Astrocyte (in vitro differentiated cells and primary cell): ENCODE measurements at places on chromosomes 6 and 20. TPM values are rescaled to one million over a fixed set of nuclear protein-coding genes. Genes with fewer than 3 reads are reported as not detected.

PIGU gene
- 16.7 and 17.4 TPM in 2 replicates for total RNA-seq

DNA sequence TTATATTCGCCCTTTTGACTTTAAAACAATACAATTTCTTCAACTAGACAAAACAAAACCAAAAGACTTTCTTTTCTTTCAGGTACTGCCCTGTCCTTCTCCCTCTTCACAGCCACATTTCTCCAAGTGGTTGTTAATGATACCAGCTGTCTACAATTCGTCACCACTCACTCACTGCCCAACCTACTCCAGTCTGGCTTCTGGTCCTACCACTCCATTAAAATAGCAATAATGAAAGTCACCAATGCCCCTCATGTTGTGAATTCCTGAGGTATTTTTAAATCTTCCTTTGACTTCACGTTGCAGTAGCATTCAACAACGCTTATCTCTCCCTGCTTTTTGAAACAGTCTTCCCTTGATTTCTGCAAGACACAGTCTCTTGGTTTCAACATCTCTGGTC, 11.6 kb upstream of the MAN1A1 start:
- DNase-seq = no peak
- H3K4me3 ChIP-seq = no peak overlapping the region
- no peak overlapping the region for H3K27ac ChIP-seq
- no peaks in the 10 kb centered on the region for H3K27me3 ChIP-seq
- H3K4me1 ChIP-seq = no peaks in the 10 kb centered on the region

DNA sequence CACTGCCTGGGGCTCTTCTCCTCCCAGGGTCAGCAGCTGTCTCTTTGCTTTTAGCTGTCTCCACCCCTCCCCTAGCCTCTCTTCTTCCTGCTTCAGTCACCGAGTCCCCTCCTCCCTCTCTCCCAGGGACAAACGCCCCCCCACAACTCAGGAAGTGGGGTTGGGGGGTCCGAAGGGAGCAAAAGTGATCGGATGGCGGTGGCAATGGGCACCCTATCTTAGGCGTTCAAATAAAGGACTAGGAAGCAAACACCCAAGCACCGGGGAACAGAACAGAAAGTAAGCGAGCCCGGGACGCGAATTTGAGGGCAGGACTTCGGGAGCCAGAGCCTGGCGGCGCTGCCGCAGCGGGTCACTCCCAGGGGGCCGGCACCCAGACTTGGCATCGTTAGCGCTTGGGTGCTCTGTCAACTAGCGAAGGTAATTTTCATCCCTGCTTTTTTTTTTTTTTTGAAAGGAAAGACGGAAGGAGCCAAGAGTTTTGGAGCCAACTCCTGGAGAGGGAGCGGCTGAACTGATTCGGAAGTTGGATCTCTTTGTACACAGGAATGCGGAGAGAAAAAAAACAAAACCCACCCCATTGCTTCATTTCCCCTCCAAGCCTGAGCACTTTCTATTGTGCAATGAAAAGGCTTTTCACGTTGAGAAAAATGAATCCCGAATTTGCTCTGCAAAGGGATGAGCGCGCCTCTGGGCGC, 815 bp upstream of the ITPR3 start:
- DNase-seq = no peak
- H3K4me1 ChIP-seq = peaks cover 3% of the 10 kb centered on the region
- H3K27ac ChIP-seq = no peak overlapping the region

DNA sequence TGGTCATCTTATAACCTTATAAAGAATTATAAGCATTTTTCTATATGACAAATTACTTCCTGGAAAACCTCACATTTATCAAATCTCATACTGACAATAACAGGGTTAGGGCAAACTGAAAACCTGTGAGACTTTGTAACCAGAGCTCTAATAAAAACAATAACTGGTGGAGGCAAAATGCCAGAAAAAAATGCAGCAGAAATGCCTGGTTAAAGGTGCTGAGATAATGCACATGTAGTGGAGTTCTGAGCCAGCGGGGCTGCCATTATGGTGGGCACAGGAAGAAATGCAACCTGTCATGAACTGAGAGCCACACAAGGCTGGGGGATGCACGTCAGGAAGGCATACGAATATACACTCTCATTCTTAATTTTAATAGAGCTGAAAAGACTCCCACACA, 53.0 kb downstream of the NCOA6 start:
- H3K27me3 ChIP-seq = no peaks in the 10 kb centered on the region
- H3K4me3 ChIP-seq = no peak overlapping the region
- no peak for DNase-seq
- peaks cover 27% of the 10 kb centered on the region for H3K36me3 ChIP-seq
- H3K4me1 ChIP-seq = peaks cover 11% of the 10 kb centered on the region

TREML2 gene
- total RNA-seq = not detected in 2 replicates

BPIFB2 gene
- not detected in 2 replicates for total RNA-seq

IL20RA gene
- total RNA-seq = 0.07 and 0.17 TPM in 2 replicates

DNA sequence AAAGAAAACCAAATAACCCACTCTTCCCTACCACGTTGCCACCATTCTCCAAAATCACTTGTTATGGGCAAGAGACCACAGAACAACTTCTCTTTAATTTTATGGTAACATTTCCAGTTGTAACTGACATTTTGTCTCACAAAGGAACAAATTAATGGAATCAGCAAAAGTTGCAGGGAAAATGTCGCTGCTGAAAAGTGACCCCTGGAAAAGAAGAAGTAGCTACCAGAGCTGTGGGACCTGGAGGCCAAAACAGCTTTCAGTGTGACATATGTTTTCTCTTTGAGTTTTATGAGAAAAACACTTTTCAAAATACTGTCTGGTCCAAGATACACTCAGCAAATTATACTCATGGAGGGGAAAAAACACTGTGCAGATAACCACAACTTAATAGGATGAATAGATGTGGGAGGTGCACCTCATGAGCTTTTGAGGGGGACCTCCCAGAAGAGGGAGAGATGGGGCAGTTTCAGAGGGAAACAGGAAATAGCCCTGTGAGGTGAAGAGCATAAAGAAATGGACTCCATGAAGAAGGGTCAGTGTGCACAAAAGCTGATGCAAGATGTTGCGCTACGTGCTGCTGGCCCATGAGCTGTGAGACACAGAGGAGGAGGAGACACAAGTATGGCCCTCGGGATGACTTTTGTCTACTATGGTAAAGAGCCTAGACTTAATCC, 87.3 kb downstream of the DTNBP1 start:
- no peaks in the 10 kb centered on the region for H3K36me3 ChIP-seq
- no peak for DNase-seq
- H3K27me3 ChIP-seq = no peaks in the 10 kb centered on the region
- no peak overlapping the region for H3K27ac ChIP-seq

- no peak overlapping the region for H3K27ac ChIP-seq
- H3K36me3 ChIP-seq = no peaks in the 10 kb centered on the region
- H3K4me3 ChIP-seq = no peak overlapping the region
- H3K4me1 ChIP-seq = no peaks in the 10 kb centered on the region
These were observed 19.9 kb downstream of the CST9L start for GRCh38 chr20:23548408-23548807.

DNA sequence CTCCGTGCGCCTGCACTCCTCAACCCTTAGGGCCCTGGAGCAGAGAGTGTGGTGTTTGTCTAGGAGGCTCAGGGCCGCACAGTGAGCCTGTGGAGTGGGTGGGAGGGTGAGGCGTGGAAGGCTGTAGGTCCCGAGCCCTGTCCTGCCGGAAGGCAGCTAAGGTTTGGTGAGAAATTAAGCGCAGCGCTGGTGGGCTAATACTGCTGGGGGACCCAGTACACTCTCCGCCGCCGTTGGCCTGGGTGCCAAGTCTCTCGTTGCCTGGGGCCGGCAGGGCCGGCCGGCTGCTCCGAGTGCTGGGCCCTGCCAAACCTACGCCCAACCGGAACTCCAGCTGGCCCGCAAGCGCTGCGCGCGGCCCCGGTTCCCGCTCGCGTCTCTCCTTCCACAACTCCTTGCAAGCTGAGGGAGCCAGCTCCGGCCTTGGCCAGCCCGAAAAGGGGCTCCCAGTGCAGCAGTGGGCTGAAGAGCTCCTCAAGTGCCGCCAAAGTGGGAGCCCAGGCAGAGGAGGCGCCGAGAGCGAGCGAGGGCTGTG, 40.4 kb upstream of the MCUR1 start:
- no peaks in the 10 kb centered on the region for H3K36me3 ChIP-seq
- no peaks in the 10 kb centered on the region for H3K27me3 ChIP-seq
- H3K27ac ChIP-seq = no peak overlapping the region
- H3K4me3 ChIP-seq = no peak overlapping the region

DNA sequence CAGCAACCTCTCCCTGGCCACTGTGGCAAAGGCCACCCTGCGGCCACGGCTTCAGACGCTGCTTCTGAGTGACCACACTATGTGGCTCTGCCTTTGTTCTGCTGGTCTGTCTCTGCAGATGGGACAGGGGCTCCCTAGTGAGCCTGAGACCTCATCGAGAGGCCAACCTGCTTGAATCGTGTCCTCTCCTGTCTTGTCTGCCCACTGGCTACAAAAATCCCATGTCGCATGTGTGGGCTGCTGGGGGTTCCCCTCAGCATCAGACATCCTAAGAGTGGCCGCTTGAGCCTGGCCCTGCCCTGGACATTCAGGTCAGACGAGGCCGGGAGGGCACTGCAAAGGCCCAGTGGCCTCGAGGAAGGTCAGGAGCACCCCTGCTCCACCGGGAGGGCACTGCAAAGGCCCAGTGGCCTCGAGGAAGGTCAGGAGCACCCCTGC, 222.9 kb downstream of the DLL1 start:
- H3K4me3 ChIP-seq = no peak overlapping the region
- DNase-seq = no peak
- H3K27me3 ChIP-seq = no peaks in the 10 kb centered on the region
- no peaks in the 10 kb centered on the region for H3K36me3 ChIP-seq
